ENCODE measurements at places on chromosomes 3 and 15.
A peak's percentile ranks its signal among the peaks of the same experiment; 100 is the strongest.

DNA sequence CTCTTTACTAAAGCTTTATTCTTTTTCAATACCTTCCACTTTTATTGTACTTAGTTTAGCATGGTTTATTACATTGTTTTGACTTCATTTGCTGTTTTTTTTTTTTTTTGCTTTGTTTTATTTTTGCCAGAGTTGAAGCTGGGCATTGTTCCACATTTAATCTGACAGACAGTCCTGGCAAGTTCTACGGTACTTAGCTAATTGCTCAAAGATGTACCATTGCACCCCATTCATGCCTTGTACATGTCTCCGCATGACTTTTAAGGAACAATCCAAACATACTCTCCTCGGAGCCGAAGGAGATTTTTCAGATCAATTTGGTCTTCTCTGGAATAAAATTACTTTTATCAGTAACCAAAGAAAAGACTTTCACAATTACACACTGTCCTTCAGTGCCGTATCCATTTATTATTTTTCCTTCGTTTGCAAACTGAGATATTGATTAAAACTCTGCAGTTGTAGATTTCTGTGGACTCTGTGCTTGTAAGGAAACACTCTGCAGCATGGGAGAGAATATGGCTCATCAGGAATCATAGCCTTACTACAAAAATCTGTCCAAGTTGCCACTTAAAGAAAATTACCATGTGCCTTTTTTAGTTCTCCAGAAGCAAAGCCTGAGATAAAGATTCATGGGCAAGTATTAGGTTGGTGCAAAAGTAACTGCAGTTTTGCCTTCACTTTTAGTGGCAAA is 952.0 kb downstream of the AGBL1 start:
- no peaks in the 10 kb centered on the region for H3K36me3 ChIP-seq
- no peaks in the 10 kb centered on the region for H3K4me1 ChIP-seq
- H3K27me3 ChIP-seq: no peaks in the 10 kb centered on the region

DNA sequence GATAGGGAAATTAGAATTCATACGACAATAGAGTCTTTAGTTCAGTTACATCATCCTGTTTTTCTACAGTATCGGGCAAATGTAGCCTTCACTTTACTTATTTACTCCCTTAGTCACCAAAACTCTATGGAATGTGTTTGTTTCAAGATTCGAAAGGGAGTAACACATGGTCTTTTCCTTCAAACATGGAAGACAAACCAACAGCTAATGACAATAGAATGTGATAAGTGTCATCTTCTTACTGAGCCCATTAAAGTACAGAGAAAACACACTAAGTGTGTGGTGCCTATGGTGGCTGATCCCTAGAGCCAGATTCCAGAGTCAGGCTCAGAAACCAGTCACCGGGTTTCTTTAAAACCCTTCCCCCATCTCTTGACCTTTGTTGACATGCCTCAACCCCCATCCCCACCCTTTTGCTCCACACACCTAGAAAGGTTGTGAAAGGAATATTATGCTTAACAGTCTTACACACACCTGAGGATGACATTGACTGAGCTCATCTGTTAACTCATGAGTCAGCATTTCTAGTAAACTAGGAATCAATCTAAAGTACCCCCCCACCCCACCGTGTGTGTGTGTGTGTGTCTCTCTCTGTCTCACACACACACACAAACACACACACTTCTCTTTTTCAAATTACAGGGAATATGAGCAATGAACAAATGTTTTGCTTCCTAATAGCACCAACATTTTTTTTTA is 549.6 kb upstream of the CCDC54 start:
- DNase-seq: no peak
- no peaks in the 10 kb centered on the region for H3K36me3 ChIP-seq
- no peaks in the 10 kb centered on the region for H3K4me1 ChIP-seq

GRCh38 chr3:141482245-141482922 is 4.4 kb upstream of the RASA2 start:
- no peak overlapping the region for H3K27ac ChIP-seq
- peaks cover 9% of the 10 kb centered on the region for H3K4me1 ChIP-seq
- no peaks in the 10 kb centered on the region for H3K36me3 ChIP-seq
- no peaks in the 10 kb centered on the region for H3K27me3 ChIP-seq
- DNase-seq: no peak

GRCh38 chr3:93994056-93994455 is 14.1 kb downstream of the ARL13B start:
- no peak overlapping the region for H3K27ac ChIP-seq
- H3K27me3 ChIP-seq: no peaks in the 10 kb centered on the region
- H3K4me1 ChIP-seq: no peaks in the 10 kb centered on the region

GRCh38 chr3:37969596-37970100 is 20.9 kb upstream of the VILL start:
- peaks cover 4% of the 10 kb centered on the region for H3K36me3 ChIP-seq
- no peak overlapping the region for H3K4me3 ChIP-seq
- no peak overlapping the region for H3K27ac ChIP-seq
- H3K4me1 ChIP-seq: peaks cover 26% of the 10 kb centered on the region
- no peaks in the 10 kb centered on the region for H3K27me3 ChIP-seq

DNA sequence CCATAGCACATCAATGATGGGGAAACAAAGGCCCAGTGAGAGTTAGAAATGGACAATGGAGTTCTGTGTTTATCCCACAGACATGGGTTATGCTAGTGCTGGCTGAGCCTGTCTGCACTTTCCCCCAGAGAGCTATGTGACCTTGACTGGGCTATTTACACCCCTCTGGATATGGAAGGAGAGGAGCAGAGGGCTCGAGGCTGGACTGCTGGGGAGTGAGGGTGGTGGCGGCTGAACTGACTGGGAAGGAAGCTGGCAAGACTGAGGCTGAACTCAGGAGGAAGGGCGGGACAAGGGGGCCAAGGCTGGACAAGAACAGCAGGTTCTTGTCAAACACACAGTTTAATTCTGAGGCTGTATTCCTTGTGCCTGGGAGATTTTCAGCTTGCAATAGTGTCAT is 10.8 kb upstream of the INSYN1 start:
- H3K27me3 ChIP-seq: no peaks in the 10 kb centered on the region
- no peak overlapping the region for H3K4me3 ChIP-seq
- no peak overlapping the region for H3K27ac ChIP-seq
- DNase-seq: no peak

DNA sequence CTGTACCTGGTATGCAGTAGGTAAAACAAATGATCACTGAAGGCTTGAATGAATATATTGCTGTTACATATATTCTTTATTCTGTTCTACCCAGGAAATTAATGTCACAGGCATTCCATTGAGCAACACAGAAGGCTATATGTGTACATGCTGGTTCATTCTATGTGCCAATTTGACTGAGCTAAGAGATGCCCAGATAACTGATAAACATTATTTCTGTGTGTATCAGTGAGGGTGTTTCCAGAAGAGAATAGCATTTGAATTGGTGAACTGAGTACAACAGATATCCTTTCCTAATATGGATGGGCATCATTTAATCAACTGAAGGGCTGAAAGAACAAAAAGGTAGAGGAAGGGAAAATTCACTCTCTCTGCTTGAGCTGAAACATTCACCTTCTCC is 886.8 kb downstream of the FHIT start:
- H3K4me1 ChIP-seq: no peaks in the 10 kb centered on the region
- DNase-seq: no peak
- H3K27me3 ChIP-seq: no peaks in the 10 kb centered on the region
- H3K36me3 ChIP-seq: no peaks in the 10 kb centered on the region

GRCh38 chr3:109050591-109051167 is 67.3 kb downstream of the MORC1 start:
- no peak overlapping the region for H3K4me3 ChIP-seq
- DNase-seq: no peak
- H3K4me1 ChIP-seq: no peaks in the 10 kb centered on the region
- no peaks in the 10 kb centered on the region for H3K36me3 ChIP-seq

GRCh38 chr3:82940124-82940523 is 1178.7 kb upstream of the GBE1 start:
- H3K4me3 ChIP-seq: no peak overlapping the region
- DNase-seq: peak; percentile 46
- no peaks in the 10 kb centered on the region for H3K27me3 ChIP-seq
- H3K27ac ChIP-seq: no peak overlapping the region
- no peaks in the 10 kb centered on the region for H3K36me3 ChIP-seq

GRCh38 chr3:183129243-183129642 is 29.9 kb upstream of the MCCC1 start:
- DNase-seq: no peak
- H3K27me3 ChIP-seq: no peaks in the 10 kb centered on the region
- no peak overlapping the region for H3K27ac ChIP-seq
- no peaks in the 10 kb centered on the region for H3K4me1 ChIP-seq
- peaks cover 7% of the 10 kb centered on the region for H3K36me3 ChIP-seq

DNA sequence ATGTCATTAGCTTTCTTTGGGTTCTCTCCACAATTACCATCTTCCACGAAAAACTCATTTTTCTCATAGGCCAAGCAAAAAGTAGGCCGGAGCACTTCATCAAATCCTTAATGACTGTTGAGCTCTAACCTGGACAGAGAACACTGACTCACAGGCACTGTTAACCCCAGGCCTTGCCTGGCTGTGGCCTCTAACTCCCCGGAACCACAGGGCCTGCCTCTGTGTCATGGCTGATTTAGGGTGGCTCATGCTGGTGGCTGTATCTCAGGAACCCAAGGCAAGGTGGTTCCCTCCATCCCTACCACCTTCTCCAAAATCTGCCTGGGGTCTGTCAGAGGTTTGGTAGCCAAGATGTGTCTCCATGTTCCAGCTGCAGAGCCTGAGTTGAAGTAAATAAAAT is 3.6 kb downstream of the CRTAP start:
- no peak overlapping the region for H3K27ac ChIP-seq
- H3K36me3 ChIP-seq: peaks cover 23% of the 10 kb centered on the region
- no peak for DNase-seq
- no peak overlapping the region for H3K4me3 ChIP-seq

DNA sequence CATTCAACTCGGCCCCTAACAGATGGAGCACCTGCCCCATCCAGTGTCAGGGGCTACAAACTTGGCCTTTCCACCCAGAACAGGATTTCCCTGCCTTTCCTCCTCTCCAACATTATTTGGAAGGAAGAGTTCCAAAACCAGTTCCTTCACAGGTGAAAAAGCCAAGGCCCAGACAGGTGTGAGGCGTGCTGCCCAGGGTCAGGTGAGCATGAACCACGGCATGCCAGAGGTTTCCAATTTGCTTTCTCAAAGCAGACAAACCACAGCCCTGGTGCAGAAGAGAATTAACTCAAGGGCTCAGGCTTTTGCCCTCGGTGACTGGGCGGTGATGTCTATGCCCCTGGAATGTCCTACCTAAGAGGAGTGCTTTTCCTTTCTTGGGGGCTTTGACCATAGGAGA is 43.2 kb downstream of the LDHAL6B start:
- no peak for DNase-seq
- H3K4me3 ChIP-seq: no peak overlapping the region
- no peaks in the 10 kb centered on the region for H3K36me3 ChIP-seq
- no peaks in the 10 kb centered on the region for H3K27me3 ChIP-seq
- H3K27ac ChIP-seq: no peak overlapping the region

GRCh38 chr3:195012100-195012499 is 258.9 kb downstream of the XXYLT1 start:
- no peaks in the 10 kb centered on the region for H3K27me3 ChIP-seq
- no peaks in the 10 kb centered on the region for H3K36me3 ChIP-seq
- peak; percentile 37 for DNase-seq
- H3K27ac ChIP-seq: no peak overlapping the region

DNA sequence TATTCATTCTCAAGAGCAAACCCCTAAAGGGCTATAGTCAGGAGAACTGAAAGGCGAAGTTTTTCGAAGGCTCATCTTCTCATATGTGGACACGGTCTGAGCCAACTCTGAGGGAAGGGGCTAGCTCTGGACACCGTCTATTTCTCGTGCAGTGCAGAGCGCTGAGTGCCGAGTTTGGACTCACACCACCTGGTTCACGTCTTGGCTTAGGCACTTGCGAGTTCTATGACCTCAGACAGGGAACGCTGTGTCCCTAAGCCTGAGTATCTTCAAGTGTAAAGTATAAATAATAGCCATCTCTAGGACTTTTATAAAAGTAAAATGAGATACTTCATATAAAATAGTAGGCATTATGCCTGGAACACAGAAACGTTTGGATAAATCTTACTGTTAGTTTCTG is 223.7 kb downstream of the FMN1 start:
- H3K27ac ChIP-seq: peak overlapping the region; percentile 44
- DNase-seq: peak; percentile 68
- no peak overlapping the region for H3K4me3 ChIP-seq
- no peaks in the 10 kb centered on the region for H3K27me3 ChIP-seq
- no peaks in the 10 kb centered on the region for H3K36me3 ChIP-seq
- H3K4me1 ChIP-seq: no peaks in the 10 kb centered on the region

- no peak for DNase-seq
- H3K27ac ChIP-seq: no peak overlapping the region
- no peaks in the 10 kb centered on the region for H3K4me1 ChIP-seq
Observed at GRCh38 chr15:46213551-46213950, 578.7 kb downstream of the SQOR start.

- peaks cover 9% of the 10 kb centered on the region for H3K4me1 ChIP-seq
- DNase-seq: no peak
- no peak overlapping the region for H3K27ac ChIP-seq
- H3K36me3 ChIP-seq: no peaks in the 10 kb centered on the region
- no peaks in the 10 kb centered on the region for H3K27me3 ChIP-seq
- no peak overlapping the region for H3K4me3 ChIP-seq
Observed at GRCh38 chr3:100269410-100270214, 8.8 kb downstream of the TBC1D23 start.

GRCh38 chr15:20340331-20340811 is 201.2 kb downstream of the GOLGA6L6 start:
- no peak overlapping the region for H3K4me3 ChIP-seq
- H3K27ac ChIP-seq: no peak overlapping the region
- no peaks in the 10 kb centered on the region for H3K27me3 ChIP-seq
- peak; percentile 90 for DNase-seq

- peak overlapping the region; percentile 97 for H3K27ac ChIP-seq
- H3K27me3 ChIP-seq: no peaks in the 10 kb centered on the region
- no peak for DNase-seq
- peak overlapping the region; percentile 9 for H3K4me3 ChIP-seq
- peaks cover 28% of the 10 kb centered on the region for H3K4me1 ChIP-seq
- no peaks in the 10 kb centered on the region for H3K36me3 ChIP-seq
Observed at GRCh38 chr3:4866866-4867265, 112.4 kb upstream of the BHLHE40 start.

DNA sequence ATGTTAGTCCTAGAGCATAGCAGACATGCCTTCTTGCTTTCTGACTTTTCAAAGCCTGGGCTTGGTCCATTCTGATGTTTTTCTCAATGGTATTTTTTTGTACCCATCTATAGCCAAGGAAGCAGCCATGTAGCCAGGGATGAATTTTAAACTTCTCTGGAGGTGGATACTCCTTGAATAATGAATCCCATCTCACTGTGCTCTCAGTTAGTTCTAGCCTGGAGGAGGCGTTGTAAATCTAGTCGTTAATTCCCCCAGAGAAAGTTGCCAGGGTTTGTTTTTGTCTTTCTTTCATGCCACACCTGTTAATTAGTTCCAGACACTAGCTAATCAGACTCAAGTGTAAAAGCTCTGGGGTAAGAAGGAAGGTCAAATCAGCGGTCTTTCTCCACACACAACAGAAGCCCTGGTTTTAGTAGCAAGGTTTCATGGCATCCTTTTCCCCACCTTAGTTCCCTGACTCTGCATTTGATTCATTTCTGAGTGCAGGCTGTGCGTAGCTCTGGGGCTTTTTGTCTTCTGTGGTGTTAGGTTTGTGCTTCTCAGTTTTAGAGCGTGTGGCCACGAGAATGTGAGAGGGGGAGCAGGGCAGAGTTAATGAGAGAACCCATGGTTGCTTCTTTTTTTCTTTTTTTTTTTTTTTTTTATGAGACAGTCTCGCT is 19.7 kb downstream of the PTPRG start:
- no peaks in the 10 kb centered on the region for H3K27me3 ChIP-seq
- no peak for DNase-seq
- H3K4me3 ChIP-seq: no peak overlapping the region
- H3K27ac ChIP-seq: no peak overlapping the region

GRCh38 chr3:192929146-192929545 is 11.5 kb upstream of the MB21D2 start:
- H3K27ac ChIP-seq: no peak overlapping the region
- H3K4me1 ChIP-seq: peaks cover 8% of the 10 kb centered on the region
- H3K27me3 ChIP-seq: no peaks in the 10 kb centered on the region

Measured in upper lobe of right lung (tissue), 1 donor.